ENCODE measurements at places on chromosomes 3 and 15.

DNA sequence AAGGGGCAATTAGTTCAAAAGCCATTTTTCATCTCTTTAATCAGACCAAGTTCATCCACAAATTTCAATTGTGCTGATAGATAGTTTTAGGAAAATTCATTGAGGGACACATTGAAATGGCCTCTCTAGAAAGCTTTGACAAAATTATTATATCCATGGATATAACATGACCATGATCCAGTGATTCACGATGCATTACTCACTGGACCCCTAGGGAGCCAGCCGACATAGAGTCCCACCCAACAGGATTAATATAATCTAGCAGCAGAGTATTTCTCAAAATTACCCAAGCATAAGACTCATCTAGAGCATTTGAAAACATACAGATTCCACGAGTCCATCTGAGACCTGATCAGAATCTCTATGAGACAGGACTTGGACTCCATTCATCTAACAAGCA lies 100.3 kb downstream of the FRMD5 start:
- no peak for DNase-seq

GRCh38 chr3:101120039-101120438 lies 126.8 kb upstream of the ABI3BP start:
- DNase-seq: no peak

GRCh38 chr3:71949442-71949841 lies 164.5 kb upstream of the PROK2 start:
- no peak for DNase-seq

DNA sequence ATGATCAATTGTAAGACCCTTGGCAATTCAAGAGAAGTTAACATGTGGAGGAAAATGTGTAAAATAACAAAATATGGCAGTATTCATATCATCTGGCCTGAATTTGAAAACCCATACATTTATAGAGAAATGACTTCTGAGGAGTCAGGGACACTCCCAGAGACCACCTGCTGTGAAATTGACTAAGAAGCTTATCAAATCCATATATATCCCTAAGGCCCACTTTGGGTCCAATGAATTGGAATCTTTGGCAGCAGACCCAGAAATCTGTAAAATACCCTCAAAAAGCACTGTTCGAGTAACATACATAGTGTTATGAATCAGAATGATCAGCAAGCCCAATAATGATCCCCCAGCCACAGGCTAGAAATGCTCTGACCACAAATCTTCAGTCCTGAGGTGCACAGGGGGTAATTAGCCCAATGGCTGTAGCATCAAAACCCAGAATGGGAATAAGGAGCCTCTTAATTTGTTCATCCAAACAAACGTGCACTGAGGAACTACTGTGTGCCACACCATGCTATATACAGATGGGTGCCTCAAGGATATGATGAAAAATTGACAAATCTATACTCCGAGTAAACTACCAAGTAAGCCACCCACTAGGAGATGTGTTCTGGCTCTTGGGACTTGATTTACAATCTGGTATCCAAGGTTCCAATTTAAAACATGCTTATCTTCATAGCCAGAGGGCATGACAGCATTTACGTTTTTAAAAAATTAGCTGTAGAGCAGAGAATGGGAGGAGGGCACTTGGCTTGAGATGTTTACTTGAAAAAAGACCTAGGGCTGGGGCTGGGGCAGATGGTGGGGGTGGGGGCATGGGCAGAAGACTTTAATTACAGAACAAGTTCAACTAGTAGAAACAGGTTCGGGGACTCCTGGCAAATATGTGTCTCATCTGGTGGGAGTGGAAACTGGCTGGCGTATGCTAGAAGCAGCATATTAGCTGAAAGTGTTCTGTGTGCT lies 9.1 kb upstream of the ARHGEF3 start:
- no peak for DNase-seq

DNA sequence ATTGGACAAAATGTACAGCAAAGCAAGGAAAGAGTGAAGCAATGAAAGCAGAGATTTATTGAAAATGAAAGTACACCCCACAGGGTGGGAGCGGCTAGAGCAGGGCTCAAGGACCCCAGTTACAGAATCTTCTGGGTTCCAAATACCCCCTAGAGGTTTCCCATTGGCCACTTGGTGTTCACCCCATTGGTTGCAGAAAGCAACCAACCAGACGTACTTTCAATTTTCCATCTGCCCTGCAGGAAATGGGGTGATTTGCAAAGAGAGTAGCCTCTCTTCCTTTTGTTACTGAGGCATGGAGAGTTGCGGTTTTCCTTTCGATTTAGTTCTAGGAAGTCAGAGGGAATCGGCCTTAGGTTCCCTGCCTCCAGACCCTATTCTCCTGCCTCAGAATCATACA lies 2.4 kb downstream of the PML start:
- peak; percentile 77 for DNase-seq

- no peak for DNase-seq
Observed at GRCh38 chr3:80278056-80278455, 510.3 kb upstream of the ROBO1 start.

DNA sequence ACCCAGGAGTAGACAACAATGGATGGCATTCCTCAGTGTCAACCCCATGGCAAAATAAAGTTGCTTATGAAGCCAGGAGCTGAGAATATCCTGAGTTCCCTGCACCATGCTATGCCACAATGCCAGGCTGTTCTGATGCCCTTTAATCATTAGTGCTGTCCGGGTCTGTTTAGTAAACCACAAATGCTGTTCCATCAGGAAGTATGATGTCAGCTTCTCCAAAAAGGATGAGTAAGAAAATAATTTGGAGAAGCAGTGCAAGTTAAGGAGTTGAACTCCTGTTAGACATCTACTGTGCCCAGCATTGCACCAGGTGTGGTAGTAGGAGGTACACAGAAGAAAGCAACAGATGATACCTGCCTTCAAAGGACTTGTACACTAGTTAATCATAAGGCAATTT lies 67.9 kb upstream of the GUCA1C start:
- DNase-seq: no peak

GRCh38 chr15:70156671-70157271 lies 59.1 kb upstream of the TLE3 start:
- no peak for DNase-seq

DNA sequence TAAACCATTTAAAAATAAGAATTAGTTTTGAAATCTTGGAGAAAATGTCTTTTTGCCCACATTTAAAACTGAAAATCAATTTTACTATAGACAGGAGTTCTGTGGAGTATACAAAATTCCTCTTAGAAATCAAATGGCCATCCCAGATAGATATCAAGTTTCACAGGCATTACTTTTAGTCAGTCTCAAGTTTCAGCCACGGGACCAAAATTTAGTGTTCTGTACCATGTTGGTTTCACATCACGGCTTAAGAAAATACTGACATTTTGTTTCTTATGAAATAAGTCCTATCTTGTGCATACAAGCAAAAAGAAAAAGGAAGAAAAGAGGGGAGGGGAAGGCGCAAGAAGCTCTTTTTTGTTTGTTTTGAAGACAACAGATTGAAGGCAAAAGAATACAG lies 45.7 kb downstream of the EIF2AK4 start:
- no peak for DNase-seq

- DNase-seq: no peak
Observed at GRCh38 chr3:128194843-128195242, 41.6 kb downstream of the EEFSEC start.

DNA sequence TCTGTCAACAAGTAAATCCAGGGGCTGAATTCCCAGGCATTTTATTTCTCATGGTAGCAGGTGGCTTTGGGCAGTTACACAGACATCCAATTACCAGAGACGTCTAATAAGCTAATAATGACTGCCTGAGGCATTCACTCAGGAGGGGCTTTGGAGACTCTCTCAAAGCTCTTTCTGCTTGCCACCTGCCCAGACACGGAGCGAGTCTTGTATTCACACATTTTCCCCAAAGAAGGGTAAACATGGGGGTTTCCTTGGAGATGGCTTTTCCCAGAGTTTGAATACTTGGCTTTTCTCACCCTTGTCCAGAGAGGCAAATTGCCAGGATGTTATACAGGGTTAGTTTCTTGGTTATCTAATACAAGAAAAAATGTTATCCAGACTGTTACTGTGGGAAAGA lies 132.6 kb downstream of the DIPK2A start:
- no peak for DNase-seq

GRCh38 chr15:26891448-26892181 lies 24.8 kb downstream of the GABRA5 start:
- DNase-seq: peak; percentile 70

GRCh38 chr15:72189250-72189902 lies 8.2 kb downstream of the GRAMD2A start:
- no peak for DNase-seq

- no peak for DNase-seq
Observed at GRCh38 chr3:122952520-122952919, 75.0 kb downstream of the SEMA5B start.

- DNase-seq: no peak
Observed at GRCh38 chr3:127454051-127454450, 136.5 kb downstream of the TPRA1 start.

DNA sequence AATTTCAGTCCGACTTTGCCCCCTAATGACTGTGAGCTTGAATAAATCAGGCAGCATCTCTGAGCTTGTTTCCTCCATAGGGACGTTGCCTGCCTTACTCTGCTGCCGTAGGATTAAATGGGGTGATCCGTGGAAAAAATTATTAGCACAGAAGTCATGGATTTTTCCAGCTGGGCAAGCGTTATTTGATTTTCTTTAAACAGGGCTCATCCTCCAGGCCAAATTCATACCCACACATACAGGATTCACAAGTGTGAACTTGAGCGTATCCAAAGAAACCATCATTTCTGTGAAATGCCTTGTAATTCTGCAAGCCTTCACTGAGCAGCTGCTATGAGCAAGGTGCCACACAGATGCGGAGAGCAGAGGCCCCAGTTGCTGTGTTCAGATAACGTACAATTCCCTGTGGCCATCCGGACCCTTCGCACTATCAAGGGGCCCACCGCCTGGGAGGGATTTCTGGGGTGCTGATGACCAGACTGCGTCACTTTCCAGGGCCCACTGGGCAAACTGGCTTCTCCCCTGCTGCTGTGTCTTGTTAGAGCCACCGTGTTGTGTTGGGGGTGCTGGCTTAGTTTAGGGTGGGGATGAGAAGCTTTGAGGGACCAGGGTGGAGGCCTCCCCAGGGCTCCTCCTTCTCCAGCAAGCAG lies 61.4 kb downstream of the MGLL start:
- no peak for DNase-seq

GRCh38 chr3:11522953-11523571 lies 120.7 kb downstream of the VGLL4 start:
- no peak for DNase-seq

DNA sequence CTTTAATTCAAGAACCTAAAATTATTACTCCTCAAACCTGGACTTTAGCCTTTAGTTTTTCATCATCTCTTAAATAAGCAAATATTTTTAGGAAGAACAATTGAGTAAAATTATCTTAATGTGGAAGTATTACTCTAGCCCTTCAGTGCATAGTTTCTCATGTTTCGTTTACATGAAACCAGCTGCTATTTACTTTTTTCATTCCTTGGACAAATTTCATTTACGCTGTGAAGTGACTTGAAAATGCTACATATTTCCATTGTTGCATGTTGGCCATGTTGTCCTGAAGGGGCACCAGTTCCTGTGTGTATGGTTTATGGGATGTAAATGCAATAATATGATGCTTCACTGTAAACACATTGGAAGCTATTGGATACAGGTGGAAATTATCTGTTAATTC lies 49.9 kb downstream of the SLC25A26 start:
- no peak for DNase-seq

GRCh38 chr3:78878789-78879188 lies 889.0 kb downstream of the ROBO1 start:
- DNase-seq: no peak

DNA sequence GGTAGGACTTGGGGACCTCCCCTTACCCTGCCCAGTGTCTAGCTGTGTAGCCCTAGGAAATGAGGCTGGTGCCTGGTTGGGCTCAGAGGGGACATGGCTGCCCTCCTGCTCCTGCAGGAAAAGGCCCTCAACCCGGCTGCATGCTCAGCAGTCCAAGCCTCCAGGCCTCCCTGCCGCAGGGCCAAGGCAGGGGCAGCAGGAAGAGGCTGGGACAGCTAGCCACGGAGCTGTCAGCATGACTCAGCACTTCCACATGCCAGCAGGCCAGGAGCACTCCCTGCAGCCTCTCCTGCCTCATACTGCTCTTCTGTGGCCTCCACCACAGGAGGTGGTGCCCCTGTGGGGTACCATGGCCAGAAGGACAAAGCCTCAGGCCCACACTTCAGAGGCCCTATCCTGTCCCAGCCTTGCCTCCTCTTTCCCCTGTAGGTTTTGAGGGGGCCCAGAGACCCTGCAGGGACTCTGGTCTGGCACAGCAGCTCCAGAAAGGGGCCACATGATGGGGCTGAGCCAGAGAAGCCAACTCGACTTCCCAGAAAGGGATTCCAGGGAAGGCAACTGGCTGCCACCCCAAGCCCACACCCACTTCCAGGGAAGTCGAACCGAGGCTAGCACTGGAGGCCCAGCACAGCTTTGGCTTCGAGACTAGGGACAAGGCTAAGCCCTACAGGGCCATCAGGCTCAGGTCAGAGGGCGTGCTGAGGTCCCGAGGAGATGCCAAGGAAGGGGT lies 19.5 kb downstream of the TKT start:
- DNase-seq: peak; percentile 36

DNA sequence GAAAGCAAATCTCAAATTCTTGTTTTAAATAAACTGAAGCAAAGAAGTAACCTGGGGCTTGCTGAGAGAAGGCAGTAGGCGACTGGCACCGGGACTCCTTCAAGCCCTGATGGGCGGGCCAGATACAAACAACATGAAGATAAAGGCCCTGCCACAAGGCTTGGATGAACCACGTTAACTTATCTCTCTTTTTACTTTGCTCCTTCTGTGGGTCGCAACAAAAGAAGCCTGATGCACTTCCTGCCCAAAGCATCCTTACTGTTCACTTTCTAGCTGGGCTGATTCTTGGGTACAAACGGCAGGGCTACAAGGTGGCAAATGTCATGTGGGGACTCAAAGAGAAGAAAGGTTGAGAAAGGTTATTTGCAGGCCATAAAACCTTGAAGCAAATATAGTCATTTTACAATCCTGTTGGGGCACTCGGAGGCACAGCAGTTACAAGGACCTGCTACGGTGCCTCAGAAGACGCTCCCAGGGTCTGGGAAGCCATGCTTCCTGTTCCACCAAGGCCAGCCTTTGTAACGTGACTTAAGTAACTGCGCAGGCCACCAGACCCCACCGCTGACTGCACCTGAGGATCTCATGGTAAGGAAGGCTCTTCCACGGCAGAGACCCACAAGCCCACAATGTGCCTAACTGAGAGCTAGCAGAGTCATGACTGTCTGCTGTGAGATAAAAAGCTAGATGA lies 71.1 kb downstream of the CHSY1 start:
- no peak for DNase-seq

- DNase-seq: no peak
Observed at GRCh38 chr3:111194048-111194447, 122.4 kb downstream of the NECTIN3 start.

GRCh38 chr15:58178668-58179067 lies 40.5 kb downstream of the AQP9 start:
- no peak for DNase-seq

GRCh38 chr15:71440489-71441110 lies 325.3 kb downstream of the THSD4 start:
- peak; percentile 34 for DNase-seq

DNA sequence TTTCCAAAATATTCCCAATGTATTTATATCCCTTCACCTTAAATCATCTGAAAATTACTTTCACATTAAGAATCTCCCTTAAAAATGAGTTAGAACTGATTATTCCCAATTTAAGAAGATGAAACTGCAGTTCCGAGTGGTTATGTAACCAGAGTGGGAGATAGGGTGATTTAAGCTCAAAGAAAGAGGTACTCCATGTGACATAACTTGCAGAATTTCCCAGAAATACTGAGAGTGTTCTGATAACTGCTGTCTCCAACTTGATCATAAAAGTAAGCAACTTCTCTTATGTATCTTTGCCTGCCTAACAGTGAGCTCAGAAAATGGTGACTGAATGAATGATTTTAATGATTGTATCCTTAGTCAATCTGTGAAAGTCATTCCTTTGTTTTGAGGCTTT lies 32.3 kb downstream of the ARRDC4 start:
- no peak for DNase-seq

All from activated CD4-positive, alpha-beta T cell treated with anti-CD3 and anti-CD28 coated beads, Interleukin-2, Interleukin-6, amounts not matched to agents 100 ng/mL and 50 ng/mL, durations not matched to agents 16 hours and 8 hours (primary cell).